ENCODE measurements at places on chromosomes 16 and 17.

GRCh38 chr16:6377956-6378355, 954.7 kb upstream of the RBFOX1 start:
- DNase-seq = no peak

- DNase-seq = no peak
Observed at GRCh38 chr17:39576187-39576586, 31.5 kb downstream of the NEUROD2 start.

DNA sequence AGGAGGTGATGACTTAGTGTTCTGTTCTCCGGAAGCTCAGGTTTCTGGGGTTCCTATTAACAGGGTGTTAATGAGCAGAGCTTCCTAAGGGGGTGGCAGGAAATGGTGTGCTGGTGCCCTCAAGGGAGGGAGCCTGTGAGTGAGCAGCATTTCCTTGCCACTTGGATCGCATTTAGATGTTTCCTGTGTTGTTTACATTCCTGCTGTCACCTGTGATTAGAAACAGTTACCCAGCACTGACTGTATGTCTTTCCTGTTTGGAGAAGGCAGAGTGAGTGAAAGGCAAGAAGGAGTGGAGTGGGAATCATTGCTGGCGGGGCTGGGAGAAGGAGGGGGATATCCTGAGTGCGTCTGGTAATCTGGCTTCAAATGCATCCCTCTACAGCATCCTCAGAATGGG, 214.6 kb downstream of the CCDC182 start:
- no peak for DNase-seq

DNA sequence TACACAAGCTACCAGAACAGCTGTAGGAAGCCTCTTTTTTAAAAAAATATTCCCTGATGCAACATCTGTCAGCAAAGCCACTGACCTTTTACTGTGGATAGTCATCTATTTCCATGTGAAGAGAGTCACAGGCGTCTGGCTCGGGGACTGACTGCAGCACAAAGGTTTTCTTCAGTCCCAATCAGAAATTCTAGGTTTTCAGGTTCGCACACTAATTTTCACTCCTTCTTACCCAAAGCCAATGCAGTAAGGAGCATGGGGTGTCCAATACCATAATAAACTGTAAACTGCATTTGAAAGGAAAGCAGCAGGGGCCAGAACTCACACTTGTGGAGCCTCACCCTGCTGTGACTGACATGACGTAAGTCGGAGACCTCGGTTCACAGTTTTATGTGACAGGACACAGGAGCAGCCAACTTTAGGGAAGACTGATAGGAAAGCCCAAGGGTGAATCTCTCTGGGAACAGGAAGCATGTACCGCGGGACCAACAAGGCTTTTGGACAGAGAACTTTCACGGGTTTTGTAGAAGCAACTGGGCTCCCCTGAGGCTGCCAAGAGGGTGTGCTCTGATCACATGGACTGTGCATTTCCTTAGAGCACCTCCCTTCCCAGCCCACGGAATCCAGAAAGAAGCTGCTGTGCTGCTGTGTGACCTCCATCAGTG, 9.1 kb upstream of the TMEM100 start:
- DNase-seq = no peak

DNA sequence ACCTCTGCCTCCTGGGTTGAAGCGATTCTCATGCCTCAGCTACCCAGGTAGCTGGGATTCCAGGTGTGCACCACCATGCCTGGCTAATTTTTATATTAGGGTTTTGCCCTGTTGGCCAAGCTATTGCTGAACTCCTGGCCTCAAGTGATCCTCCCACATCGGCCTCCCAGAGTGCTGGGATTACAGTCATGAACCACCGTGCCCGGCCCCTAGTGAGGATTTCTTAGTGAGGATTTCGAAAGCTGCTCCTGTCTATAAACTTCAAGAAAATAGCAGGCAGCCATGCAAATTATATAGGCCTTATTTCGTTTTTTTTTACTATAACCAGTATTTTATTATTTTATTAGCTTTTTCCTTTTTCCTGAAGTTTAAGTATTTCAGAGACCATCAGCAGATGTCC, 41.6 kb downstream of the EPN2 start:
- no peak for DNase-seq

GRCh38 chr17:8503807-8504206, 68.1 kb downstream of the NDEL1 start:
- no peak for DNase-seq

GRCh38 chr16:3171181-3171854, 16.7 kb upstream of the OR1F1 start:
- no peak for DNase-seq

- no peak for DNase-seq
Observed at GRCh38 chr17:43967251-43967875, 13.6 kb upstream of the PYY start.

DNA sequence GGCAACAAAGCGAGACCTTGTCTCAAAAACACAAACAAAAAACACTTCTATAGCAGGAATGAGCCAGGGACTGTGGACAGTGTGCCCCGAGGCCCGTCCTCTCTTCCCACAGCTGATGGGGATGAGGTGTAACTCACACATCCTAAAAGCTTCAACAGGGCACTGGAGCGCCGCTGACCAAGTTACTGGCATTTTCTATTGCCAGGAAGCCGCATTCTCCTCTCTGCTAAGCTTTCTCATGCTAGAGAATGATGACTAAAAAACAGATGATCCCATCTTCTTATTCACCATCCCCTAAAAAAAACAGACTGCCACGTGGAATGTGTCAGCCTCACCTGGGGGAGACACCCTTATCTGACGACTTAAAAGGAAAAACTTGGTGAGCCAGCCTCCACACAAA, 16.3 kb downstream of the CARHSP1 start:
- DNase-seq = no peak

DNA sequence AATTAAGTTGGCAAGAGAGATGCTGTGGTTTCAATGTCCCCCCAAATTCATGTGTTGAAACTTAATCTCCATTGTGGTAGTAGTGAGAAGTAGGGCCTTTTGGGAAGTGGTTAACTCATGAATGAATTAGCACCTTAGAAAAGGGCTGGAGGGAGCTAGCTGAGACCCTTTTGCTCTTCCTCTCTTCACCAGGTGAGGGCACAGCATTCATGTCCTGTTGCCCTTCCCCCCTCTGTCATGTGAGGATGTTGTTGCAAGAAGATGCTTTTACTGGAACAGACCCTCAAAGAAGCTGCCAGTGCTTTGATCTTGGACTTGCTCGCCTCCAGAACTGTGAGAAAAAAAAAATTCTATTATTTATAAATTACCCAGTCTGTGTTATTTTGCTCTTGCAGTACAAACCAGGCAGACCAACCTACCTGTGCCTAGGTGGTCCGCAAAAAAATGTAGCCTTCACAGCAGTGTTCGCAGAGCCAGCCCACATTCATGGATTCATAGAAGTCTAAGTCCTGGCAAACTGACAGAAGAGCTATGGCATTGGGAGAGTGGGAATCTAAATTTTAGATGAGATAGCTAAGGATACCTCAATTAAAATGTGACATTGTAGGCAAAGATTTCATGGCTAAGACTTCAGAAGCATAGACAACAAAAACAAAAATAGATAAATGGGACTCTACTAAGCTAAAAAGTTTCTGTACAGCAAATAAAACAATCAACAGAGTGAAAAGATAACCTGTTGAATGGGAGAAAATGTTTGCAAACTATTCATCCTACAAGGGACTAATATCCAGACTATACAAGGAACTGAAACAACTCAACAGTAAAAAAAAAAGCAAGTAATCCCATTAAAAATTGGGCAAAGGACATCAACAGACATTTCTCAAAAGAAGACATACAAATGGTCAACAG, 32.0 kb upstream of the ABCA5 start:
- DNase-seq = peak; percentile 3

GRCh38 chr17:4636474-4637100, 4.9 kb downstream of the ALOX15 start:
- DNase-seq = no peak

DNA sequence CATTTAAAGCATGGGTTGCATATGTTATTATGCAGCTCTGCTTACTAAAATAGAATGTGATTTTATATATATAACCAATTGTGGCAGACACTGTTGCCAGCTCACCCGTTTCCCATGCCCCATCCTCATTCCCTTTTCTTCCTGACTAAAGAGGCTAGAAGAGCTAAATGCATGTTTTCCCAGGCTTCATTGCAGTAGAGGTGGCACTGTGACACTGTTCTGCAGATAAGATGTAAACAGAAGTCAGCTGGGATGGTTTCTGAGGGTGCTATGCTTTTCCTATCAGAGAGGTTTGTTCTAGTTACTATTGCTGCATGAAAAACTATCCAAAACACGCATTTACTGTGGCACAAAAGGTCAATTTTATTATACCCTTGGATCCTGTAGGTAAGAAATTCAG, 5.7 kb upstream of the TOB1 start:
- DNase-seq = no peak

- no peak for DNase-seq
Observed at GRCh38 chr16:76676356-76676755, 399.2 kb downstream of the CNTNAP4 start.

DNA sequence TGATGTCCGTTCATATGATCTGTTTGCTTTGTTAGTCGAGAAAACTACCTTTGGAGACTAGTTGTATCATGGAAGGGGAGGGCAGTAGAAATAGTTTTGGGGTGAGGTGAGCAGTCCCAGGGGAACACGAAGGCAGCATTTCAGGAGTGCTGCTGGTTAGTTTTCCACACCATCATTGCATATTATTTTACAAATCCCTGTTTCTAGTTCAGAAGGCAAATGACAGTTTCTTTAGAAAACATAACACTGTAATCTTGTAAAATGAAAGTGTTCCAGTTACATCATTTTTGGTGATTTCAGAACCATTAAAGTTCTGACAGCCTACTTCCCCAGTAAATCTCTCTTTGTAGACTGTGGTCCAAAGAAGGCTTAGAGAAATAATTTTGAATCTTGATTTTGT, 25.4 kb downstream of the BANP start:
- no peak for DNase-seq

DNA sequence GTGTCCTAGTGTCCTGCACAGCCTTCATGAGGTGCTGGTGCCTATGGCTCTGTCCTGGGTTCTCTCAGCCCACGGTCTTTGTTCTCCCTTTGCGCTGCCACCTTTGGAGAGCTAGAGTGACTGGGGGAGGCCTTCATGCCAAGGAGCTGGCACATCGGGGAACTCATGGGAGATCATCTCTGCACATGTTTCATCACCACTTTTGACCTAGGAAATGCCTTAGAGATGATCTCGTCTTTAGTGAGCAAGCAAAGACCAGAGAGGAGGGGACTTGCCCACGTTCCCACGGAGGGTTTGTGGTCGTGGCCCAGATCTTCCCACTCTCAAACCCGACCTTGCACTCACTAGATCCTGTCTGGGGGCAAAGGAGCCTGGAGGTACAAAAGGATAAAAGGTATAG, 23.5 kb downstream of the TBX4 start:
- no peak for DNase-seq

GRCh38 chr17:46842835-46843234, 8.5 kb upstream of the WNT9B start:
- no peak for DNase-seq

GRCh38 chr16:88061346-88062110, 110.3 kb downstream of the BANP start:
- no peak for DNase-seq

- no peak for DNase-seq
Observed at GRCh38 chr17:82799591-82799990, 40.2 kb downstream of the ZNF750 start.

DNA sequence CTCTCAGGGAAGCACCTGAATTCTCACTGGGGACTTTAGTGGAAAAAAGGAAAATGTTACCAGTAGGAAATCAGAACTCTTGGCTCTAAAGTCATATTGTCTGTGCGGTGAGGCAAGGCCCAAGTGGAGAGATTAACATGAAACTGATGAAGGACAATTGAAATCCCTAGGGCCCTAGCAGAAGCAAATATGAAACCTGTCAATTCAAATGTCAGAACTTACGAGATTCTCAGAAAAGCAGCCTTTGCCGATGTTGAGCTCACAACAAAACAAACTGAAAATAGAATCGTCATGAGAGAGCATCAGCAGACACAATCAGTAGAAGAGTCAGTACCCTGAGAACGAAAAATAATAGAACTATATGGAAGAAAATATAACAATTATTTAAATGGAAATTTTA, 108.8 kb downstream of the ELAC2 start:
- DNase-seq = no peak

DNA sequence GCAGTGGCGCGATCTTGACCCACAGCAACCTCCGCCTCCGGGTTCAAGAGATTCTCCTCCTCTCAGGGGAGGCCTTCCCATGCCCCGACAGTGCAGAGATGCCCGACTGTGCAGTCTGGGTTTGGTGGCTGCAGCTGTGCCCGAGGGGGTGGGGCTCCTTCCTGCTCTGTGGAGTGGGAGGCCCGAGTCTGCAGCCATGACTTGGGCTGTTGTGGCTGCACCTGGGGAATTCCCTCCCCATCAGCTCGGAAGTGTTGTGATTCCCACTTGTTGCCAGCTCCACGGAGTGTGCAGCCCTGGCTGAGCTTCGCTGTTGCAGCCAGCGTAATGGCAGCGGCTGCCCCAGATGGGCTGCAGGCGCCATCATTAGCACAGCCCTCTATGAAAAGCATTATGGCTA, 66.4 kb upstream of the SMIM36 start:
- no peak for DNase-seq

DNA sequence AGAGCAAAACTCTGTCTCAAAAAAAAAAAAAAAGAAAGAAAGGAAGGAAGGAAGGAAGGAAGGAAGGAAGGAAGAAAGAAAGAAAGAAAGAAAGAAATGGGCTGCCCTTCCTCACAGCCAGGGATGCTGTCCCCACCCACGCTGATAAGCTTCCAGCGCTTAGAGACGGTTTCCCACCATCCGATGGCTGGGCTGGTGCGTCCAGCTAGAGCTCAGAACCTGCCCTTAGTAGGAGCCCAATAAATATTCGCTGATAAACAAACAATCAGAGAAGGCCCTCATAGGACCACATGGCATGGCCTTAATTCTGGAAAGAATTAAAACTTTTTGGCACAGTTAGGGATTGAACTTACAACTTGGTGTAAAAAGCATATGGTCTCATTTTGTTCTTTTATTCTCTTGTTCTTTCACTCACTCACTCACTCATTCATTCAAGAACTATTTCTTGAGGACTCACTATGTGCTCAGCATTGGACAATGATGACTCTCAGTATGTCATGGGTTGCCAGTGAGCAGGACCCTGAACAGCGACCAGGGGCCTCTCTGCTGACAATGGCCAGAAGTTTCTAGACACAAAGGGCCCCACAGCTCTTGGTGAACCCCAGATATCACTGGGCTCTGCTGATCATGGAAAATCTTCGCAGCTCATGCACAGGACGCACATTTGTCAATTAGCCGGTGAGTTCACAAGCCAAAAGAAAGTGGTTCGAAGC, 32.5 kb upstream of the TNRC6C start:
- no peak for DNase-seq

DNA sequence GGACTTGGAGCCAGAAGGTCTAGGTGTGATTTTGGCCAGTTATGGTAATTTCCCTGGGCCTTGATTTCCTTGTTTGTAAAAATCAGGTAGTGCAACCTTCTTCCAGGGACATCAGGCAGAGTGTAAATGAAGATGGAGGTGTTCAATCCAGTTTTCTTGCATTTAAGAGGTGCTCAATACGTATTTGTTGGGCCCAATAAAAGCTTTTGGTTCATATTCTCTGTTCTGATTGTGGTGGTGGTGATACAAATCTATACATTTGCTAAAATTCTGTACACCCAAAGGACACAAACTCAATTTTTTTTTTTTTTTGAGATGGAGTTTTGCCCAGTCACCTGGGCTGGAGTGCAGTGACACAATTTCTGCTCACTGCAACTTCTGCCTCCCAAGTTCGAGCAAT, 6.0 kb downstream of the CD79B start:
- no peak for DNase-seq
